ENCODE measurements at places on chromosomes 1 and 21. TPM values are rescaled to one million over a fixed set of nuclear protein-coding genes. Genes with fewer than 3 reads are reported as not detected.

DNA sequence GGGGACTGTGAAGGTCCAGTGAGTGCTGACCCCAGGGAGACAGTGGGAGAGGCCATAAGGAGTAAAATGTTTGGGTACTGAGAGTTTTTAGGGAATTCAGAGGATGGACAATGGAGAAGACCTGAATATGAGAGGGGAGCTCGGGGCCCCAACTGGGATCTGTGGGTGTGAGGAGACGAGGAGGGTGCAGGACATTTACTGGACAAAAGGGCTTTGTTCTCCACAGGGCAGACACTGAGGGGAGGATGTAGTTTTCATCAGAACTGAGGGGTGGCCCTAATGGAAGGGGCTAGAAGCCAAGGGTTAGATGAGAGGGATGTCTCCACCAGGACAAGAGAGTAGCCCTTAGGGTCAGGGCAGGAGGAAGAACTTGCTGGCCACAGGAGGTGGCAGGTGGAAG lies 30.0 kb downstream of the TMCC2 start:
- no peak for DNase-seq

DNA sequence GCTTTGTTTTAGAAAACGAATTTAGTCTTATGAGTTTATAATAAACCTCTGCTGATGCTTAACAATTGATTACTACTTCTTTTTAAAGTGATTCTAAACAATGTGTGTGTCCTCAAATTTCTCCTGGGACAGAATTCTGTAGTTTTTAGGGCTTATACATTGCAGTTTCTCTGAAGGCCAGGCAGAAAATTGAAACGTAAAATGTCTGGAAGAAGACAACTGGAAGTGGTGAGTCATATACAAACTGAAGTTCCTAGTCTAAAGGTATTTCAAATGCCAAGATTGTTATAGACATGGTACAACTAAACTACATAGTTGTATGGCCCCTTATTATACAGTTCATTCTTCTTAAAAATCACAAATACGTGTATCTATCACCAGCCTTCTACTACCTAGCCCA lies 30.5 kb upstream of the RC3H1 start:
- DNase-seq = no peak

DNA sequence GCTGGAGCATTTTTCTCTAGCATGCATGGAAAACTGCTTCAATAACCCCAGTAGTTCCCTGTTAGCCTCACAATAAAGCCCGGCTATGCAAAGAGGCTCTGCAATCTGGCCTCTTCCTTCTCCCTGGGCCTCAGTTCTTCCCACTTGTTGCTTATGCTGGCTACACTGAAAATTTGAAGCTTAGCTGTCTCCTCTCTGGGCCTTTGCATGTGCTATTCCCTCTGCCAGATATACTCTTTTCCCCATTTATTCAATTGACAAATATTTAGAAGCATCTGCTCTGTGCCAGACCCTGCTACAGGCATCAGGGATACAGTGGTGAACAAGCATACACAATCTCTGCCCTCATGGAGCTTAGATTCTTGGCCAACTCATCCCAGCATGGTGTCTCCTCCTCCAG lies 15.3 kb downstream of the CRYBG2 start:
- no peak for DNase-seq

DNA sequence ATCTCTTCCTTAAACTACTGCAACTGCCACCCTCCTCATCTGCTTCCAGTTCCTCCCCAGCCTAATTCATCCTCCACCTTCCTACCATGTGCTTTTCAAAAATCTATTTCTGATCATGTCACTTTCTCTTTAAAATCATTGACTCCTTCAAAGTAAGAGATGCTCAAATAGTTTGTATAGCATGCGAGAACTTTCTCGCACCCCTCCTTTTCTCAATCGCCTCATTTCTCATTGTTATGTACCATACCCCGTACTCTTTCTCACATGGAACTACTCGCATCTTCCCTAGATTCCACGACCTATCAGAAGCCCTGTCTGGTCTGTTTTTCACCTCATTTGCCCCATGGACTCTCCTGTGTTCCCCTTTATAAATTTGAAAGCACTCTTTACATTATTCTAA lies 238.2 kb downstream of the NRIP1 start:
- no peak for DNase-seq

The SLC6A17 gene
- total RNA-seq = 0.53 TPM

The RIPPLY3 gene
- not detected for total RNA-seq

DNA sequence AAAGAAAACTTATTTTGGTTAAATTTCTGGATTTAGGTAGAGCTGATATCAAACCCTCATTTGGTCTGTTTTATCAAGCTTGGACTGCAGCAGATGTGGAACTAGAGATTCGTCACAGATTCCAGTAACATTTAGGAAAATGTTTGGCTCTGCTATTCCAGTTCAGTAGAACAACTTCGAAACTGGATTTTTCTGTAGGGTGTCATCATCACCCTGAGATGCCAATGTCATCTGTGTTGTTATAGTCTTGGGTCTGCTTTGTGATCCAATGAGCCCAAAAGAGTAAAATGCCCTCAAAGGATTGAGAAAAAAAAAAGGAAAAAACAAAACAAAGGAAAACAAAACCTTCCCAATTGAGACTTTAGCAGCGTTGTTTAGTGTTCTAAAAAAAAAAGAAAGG lies 55.4 kb downstream of the LAMC2 start:
- DNase-seq = no peak

DNA sequence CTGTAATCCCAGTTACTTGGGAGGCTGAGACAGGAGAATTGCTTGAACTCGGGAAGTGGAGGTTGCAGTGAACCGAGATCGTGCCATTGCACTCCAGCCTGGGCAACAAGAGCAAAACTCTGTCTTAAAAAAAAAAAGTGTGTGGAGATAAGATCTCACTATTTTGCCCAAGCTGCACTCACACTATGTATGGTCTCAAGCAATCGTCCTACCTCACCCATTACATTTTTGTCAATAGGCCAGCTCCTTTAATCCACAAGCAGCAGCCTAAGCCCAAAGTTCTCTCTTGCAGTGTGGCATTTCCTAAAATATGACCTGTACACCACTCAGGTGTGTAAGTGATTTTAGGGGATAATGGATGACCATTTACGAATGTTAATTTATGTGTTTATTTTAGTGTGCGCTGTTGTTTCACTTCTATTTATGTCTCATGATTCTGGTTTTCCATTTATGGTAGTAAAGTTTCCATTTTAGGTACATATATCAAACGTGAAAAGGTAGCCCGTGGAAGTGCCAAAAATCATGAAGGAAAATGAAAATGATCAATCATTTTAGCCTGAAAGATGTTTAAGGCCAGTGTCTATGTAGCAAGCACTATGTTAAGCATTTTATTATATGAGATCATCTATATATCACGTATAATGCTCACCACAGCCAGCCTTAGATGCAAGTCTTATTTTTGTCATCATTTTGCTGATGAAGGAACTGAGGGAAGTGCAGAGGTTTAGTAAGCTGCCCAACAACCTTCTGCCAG lies 5.6 kb downstream of the LCK start:
- no peak for DNase-seq

DNA sequence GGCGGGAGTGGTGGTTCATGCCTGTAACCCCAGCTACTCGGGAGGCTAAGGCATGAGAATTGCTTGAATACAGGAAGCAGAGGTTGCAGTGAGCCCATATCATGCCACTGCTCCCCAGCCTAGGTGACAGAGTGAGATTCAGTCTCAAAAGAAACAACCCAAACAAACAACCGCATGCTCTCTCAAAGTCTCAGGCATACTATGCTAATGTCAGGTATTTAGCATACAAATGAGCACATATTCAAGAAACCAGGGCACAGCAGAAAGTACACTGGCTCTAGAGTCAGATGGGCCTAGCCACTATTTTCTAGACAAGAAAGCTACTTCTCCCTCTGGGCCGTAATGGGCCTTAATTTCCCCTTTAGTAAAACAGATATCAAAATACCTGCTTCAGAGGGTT lies 55.0 kb downstream of the ELAVL4 start:
- DNase-seq = no peak

The NPHS2 gene
- not detected for total RNA-seq

GRCh38 chr1:46134660-46135331 lies 2.4 kb upstream of the PIK3R3 start:
- DNase-seq = peak; percentile 95

The KPRP gene
- not detected for total RNA-seq

- DNase-seq = no peak
These were observed 2.7 kb downstream of the TMEM240 start for GRCh38 chr1:1537626-1538250.

- DNase-seq = no peak
These were observed 37.4 kb downstream of the PRDM2 start for GRCh38 chr1:13737398-13737797.

DNA sequence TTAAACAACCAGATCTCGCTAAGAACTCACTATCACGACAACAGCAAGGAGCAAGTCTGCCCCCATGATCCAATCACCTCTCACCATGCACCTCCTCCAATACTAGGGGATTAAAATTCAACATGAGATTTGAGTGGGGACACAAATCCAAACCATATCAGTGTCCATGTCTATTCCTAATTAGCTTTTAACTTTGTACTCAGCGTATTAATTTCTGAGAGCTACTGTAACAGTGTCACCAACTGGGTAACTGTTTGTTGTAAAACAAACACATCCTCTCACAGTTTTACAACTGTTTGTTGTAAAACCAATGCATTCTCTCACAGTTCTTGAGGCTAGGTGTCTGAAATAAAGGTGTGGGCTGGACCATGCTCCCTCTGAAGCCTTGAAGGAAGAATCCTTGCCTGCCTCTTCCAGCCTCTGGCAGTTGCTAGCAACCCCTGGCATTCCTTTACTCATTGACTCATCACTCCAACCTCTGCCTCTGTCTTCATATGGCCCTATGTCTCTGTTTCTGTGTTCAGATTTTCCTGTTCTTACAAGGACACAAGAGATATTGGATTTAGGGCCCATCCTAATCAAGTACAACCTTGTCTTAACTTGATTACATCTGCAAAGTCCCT lies 121.2 kb downstream of the LTN1 start:
- no peak for DNase-seq

- DNase-seq = peak; percentile 87
These were observed 7.1 kb upstream of the CFAP141 start for GRCh38 chr1:154213274-154213673.

The ADAM30 gene
- total RNA-seq = not detected

The MXRA8 gene
- total RNA-seq = 5.0 TPM

GRCh38 chr1:37951041-37951782 lies 4.4 kb upstream of the INPP5B start:
- DNase-seq = peak; percentile 10

GRCh38 chr1:26794391-26794790 lies 6.6 kb downstream of the PIGV start:
- DNase-seq = no peak

GRCh38 chr1:202349206-202349928 lies 868 bp downstream of the PPP1R12B start:
- peak; percentile 27 for DNase-seq

DNA sequence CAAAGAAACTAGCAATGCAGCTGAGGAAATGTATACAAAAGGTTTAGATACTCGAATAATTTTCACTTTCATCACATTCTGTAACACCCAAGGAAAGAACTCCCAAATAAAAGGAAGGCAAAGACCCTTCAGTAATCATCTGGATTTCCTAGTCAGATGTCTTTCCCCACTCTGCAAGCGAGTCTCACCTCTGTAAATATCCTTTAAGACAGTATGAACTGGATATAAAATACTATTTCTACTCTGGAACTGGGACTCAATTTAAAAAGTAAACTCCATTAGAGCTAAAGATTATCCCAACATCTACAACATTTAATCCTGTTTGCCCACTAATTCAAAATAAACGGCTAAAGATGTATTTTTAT lies 27.0 kb downstream of the C2CD2 start:
- no peak for DNase-seq

DNA sequence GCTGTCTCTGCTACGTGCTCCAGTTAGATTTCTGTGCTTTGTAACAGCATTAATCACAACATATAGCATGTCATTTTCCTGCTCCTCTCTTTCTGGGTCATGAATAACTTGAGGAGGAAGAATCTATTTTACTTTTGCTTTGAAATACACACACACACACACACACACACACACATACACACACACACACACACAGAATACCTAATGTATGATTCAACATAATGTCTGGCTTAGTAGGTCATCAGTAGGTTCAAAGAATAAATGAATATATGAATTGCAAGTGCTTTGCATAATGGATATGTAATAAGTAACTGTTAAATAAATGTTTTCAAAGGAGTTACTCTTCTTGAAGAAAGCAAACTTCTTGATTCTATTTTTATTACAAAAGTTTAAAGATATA lies 249.0 kb downstream of the PDE4B start:
- peak; percentile 1 for DNase-seq

- peak; percentile 29 for DNase-seq
These were observed 23.9 kb downstream of the TTC34 start for GRCh38 chr1:2777424-2778219.

- peak; percentile 15 for DNase-seq
These were observed 2.1 kb downstream of the ADGRL2 start for GRCh38 chr1:81802707-81803430.

The PRCC gene
- total RNA-seq = 9.2 TPM

DNA sequence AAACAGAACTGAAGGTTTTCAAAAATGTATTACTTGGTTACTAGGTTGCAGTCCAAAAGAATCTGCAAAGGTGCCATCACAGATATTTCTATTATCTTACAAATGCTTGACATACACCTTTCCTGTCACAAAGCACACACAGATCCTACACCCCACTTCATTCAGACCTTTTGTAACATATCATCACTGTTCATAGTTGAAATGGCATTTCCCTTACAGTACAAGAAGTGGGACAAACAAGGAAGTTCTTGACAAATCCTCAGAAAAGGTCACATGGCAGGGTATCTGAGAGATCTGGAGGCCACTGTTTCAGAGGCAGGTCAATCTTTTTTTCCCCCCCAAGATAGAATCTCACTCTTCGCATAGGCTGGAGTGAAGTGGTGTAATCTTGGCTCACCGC lies 21.3 kb downstream of the TOR1AIP2 start:
- no peak for DNase-seq

The KISS1 gene
- total RNA-seq = not detected

GRCh38 chr1:113191579-113192076 lies 118.6 kb downstream of the LRIG2 start:
- DNase-seq = peak; percentile 55

The PKP1 gene
- 117 TPM for total RNA-seq

DNA sequence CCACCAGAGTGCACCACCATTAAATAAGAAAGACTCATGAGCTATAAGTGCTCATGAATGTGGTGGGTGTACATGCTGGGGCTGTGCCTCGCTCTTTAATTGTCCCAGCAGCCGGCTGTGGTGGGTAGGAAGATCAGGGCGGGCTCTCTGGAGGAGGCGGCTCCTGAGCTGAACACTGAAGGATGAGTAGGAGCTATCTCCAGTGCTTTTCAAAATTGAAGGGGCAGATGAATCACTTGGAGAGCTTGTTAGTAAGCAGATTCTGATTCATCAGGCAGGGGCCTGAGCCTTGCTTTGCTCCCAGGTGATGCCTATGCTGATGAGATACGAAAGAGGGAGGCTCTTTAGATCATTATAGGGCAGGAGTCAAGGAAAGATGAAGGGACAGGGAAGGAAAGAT lies 54.1 kb downstream of the ETS2 start:
- DNase-seq = peak; percentile 80

The ASPM gene
- 0.77 TPM for total RNA-seq

The SYT6 gene
- total RNA-seq = not detected

- no peak for DNase-seq
These were observed 173.4 kb upstream of the RUNX1 start for GRCh38 chr21:35222541-35222941.

Data from bronchial epithelial cell (primary cell).